ENCODE measurements at places on chromosomes 6 and 20.

DNA sequence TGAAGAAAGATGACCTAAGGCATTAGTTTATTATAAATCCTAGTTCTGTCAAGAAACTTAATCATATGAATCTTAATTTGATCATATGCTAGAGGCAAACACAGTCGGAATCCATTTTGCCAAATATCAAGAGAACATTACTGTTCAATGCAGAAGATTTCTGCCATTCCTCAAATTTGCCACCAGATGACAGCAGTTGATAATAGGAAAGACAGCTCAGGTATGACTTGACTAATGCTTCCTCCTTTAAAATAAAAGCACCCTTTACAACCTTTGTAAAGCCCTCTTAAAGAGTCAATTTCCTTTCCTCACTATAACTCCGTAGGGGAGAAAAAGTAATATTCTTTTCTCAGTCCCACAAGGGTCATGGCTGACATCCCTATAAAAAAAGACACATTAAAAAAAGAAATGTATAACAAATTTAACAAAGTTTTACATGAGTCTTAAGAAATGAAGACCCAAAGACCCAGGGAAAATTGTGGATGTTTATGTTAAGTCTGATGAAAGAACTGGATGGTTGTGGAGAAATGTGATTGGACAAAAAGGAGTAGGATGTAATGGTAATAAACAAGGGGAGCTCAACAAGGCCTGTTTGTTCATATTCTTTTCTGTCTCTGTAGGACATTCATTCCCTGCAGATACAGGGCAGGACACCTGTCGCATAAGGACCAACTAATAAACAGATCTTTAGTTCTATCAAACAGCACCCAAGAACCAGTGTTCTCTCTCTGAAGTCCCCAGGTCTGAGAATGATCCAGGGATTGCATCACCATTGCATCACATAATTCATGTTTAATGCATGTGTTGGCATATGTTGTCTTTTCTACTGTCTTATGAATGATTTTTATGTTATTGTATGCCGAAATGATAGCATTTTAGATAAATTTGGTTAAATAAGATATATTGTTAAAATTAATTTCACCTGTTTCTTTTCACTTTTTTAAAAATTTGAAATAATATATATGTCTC lies 23.0 kb upstream of the IL17A start:
- no peak for DNase-seq
- no peak overlapping the region for H3K27ac ChIP-seq
- H3K4me1 ChIP-seq: no peaks in the 10 kb centered on the region

GRCh38 chr6:93675856-93676417 lies 256.6 kb upstream of the EPHA7 start:
- H3K36me3 ChIP-seq: no peaks in the 10 kb centered on the region
- no peaks in the 10 kb centered on the region for H3K4me1 ChIP-seq
- no peak overlapping the region for H3K4me3 ChIP-seq
- no peak overlapping the region for H3K27ac ChIP-seq
- no peaks in the 10 kb centered on the region for H3K27me3 ChIP-seq

DNA sequence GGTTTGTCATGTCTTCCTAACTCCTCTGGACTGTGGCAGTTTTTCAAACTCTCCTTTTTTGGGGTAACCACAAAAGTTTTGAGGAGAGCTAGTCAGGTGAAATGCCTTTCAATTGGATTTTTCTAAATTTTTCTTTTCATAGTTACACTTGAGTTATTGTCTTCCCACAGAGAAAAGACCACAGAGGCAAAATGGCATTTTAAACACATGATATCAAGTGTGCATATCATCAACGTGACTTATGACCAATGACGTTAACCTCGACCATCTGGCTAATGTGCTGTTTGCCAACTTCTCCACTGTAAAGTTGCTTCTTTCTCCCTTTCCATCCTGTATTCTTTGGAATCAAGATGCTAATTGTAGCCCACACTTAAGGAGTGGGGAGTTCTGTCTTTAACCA lies 41.3 kb upstream of the SNAP25 start:
- H3K4me1 ChIP-seq: peaks cover 5% of the 10 kb centered on the region
- no peak overlapping the region for H3K4me3 ChIP-seq
- H3K27me3 ChIP-seq: peaks cover 10% of the 10 kb centered on the region

- H3K4me3 ChIP-seq: no peak overlapping the region
- H3K27ac ChIP-seq: no peak overlapping the region
- no peaks in the 10 kb centered on the region for H3K36me3 ChIP-seq
- no peak for DNase-seq
- no peaks in the 10 kb centered on the region for H3K27me3 ChIP-seq
- H3K4me1 ChIP-seq: no peaks in the 10 kb centered on the region
These were observed 186.5 kb upstream of the QKI start for GRCh38 chr6:163228041-163228440.

Data from transverse colon (tissue), 4 donors.